ENCODE measurements at places on chromosomes 16 and 17.
A peak's percentile ranks its signal among the peaks of the same experiment; 100 is the strongest.

GRCh38 chr16:81823111-81823510 is 44.0 kb downstream of the PLCG2 start:
- no peak for DNase-seq

DNA sequence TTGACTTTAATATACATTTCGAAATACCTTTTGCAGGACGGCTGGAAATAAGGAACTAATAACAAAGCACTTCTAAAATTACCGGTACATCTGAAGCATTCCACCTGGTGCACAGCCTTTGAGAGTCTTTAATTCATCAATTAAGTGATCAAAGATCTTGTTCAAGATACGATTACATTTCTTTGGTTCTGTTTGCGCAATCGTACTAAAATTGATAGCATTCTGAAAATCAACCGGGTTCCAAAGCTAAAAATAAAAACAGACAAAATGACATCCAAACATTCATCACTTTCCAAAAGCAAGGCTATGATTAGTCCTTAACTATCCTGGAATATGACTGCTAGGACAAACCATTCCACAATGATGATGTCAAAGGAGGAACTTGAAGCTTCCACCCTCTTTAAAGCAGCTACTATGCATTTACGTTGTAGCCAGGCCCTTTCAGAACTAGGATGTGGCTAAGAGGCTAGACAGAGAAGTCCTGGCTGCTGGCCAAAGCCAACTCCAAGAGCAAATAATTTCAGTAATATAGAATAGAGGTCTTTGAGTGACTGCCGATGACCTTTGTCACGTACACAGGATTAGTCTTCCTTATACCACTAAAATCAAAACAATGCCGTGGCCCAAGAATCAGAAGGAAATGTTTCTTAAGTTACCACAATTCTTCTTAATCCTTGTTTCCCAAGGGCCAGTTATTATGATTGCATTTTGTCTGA is 299.8 kb upstream of the PSMD7 start:
- DNase-seq: no peak

DNA sequence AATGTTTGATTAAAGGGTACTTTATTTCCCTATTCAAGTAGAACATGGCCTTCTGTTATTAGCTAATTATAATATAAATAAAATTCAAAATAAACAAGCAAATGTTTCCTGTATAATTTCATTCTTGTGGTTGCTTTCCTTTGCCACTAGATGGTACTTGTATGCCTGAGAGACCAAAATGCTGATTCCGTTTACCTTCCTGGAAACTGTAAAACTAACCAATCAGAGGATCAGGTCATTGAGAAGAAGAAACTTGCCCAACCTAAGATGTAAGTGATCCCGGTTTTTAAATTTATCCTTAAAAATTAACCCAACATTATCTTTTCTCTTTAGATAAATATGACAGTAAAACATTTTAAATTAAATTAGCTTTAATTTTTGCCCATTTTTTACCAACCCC is 8.1 kb upstream of the ABCA5 start:
- peak; percentile 7 for DNase-seq

DNA sequence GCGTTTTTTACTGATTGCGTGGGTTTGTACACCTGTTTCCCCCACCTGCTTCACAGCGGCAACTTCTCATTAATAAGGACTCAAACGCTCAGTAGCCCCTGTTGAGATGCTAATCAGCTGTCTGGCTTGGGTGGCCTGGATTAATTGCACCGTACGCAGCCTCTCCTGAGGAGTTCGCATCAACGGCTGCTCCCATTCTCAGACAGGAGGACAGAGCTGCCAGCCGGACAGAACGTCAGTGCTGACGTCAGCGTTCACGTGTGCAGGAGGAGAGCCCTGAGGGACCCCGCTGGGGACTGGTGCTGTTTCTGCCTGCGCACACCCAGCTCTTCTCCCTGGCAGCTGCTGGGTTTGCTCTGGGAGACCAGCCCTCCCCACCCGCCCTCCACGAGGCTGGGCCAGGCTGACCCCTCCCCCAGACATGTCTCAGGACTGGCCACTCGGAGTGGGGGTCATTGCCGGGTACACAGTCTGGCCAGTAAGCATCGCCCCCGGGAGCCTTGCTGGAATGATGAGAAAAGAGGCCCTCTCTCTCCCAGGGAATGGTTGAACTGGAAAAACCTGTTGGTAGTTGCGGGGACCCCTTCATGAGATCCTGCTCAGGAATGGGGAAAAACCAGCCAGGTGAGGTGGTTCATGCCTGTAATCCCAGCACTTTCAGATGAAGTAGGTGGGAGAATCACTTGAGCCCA is 5.7 kb upstream of the BANP start:
- DNase-seq: peak; percentile 22

GRCh38 chr17:51640108-51640622 is 379.8 kb downstream of the UTP18 start:
- peak; percentile 29 for DNase-seq

DNA sequence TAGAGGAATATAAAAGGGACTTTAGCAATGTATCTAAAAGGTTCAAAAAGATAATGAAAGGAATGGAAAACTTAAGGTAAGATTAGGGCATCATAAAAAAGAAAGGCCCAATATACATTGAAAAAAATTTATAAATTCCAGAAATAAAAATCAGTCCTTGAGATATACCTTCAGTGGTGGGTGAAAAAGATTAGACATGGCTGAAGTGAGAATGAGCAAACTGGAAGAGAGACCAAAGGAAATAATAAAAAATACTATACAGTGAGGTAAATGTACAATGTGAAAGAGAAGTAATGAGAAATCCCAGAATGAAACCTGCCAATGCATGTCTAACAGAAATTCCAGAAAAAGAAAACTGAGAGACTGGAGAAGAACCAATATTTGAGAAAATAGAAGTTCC is 42.9 kb upstream of the PMFBP1 start:
- DNase-seq: no peak

- no peak for DNase-seq
Observed at GRCh38 chr16:88523309-88524161, 46.7 kb upstream of the ZC3H18 start.

GRCh38 chr17:7283471-7284216 is 2.1 kb downstream of the SLC2A4 start:
- DNase-seq: no peak

DNA sequence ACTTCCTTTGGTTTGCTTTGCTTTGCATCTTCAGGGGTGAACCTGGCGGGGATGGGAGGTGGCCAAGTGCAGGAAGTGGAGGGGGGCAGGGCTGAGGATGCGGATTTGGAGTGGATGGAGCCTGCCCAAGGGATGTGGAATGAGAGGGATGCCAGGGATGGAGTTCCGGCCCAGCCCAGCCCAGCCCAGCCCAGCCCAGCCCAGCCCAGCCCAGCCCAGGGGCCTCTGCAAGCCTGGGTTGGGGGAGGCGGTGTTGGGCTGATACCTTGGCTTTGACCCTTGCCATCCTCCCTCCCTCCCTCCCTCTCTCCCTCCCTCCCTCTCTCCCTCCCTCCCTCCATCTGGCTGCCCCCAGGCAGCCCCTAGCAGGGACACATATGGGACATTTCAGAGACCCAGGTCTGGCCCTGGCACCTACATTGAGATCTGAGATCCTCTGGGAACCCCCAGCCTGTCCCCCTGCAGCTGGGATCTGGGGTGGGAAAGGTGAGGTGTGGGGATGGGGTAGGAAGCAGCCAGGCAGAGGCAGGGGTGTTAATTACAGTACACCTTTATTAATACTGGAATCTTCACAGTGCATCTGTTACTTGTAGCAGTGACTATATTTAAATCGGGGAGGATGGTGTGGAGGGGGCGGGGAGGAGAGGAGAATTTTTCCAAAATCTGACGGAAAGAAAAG is 14.5 kb downstream of the IL34 start:
- no peak for DNase-seq

- peak; percentile 9 for DNase-seq
Observed at GRCh38 chr16:70805380-70805779, 4.4 kb upstream of the VAC14 start.
